Activated CD4-positive, CD25-positive, alpha-beta regulatory T cell treated with anti-CD3 and anti-CD28 coated beads, Interleukin-2, amount 50 U/mL, for 72 hours (primary cell): ENCODE measurements at places on chromosomes 6 and 20.

- DNase-seq, result no peak
Measured at GRCh38 chr20:59515013-59515905, 89.1 kb upstream of the PHACTR3 start.

DNA sequence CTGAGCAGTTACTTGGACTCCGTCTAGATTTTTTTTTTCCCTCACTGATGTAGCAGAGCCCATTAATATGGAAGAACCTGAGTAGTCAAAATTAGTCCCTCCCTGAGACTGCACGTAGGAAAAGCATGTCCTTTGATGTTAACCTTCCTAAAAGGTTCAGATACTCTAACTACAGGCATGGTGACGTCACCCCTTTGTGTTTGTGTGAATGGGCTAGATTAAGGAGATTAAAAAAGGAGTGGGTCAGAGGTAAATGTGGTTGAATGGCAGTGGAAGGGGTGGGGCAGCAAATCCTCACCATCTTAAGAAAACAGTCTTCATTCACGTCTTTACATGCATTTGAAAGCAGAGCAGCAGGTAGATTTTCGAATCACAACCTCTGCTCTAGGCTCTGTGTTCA, 521.1 kb downstream of the TFAP2B start:
- DNase-seq, result no peak

DNA sequence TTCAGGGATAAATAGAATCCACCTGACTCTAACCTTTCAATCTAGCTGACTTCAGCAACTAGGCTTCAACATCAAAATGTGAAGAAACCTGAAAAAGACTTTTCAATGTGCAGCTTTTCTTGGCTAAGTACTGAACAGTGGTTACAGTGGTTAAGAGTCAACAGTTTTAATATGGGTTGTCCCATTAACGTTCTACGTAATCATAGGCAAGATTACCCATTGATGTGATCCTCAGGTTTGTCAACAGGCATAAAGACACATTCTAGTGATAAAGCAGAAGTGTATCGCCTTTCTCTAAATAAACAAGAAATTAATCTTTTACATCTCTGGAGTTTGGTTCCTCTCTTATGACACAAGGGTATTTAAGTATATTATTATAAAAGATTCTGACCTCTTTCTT, 154.1 kb upstream of the RUNX2 start:
- no peak for DNase-seq

GRCh38 chr6:84568971-84569370, 195.4 kb downstream of the TBX18 start:
- no peak for DNase-seq

DNA sequence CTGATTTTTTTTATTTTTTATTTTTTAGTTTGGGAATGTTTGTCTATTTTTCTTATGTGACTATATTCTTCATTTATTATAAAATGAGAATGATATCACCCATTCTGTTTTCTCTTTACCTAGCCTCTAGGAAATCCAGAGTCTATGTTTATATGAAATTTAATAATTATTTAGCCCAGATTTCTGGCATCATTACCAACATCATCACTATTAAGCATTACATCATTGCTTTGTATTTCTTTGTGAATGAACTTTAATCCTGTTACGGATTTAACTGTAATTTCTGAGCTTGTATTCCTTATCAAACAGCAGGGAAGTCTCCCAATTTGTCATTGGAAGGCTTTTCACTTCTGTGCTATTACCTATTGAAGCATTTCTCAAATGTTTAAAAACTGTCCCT, 72.7 kb upstream of the NOX3 start:
- DNase-seq, result no peak

DNA sequence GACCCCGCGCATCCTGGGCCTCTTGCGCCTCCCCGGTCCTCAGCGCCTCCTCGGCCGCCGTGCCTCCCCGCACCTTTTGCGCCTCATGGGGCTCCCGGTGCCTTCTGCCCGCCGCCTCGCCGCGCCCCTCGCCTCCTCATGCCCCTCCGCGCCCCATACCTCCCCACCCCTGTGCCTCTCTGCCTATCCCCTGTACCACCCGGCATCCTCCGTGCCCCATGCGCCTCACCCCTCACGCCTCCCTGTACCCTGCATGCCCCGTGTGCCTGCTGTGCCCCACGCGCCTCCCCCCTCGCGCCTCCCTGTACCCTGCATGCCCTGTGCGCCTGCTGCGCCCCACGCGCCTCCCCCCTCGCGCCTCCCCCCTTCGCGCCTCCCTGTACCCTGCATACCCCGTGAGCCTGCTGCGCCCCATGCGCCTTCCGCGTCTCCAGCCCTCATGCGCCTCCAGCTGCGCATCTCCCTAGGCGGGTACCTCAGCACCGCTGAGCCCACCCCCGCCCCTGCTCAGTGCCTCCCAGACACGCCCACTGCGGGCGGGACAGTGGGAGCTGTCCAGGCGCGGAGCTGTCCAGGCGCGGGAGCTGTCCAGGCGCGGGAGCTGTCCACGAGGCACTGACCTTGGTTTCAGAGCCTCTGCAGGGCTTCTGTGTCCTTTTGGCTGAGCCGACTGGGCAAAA, 37.1 kb downstream of the IGF2R start:
- DNase-seq, result no peak

- no peak for DNase-seq
Measured at GRCh38 chr6:149055195-149055899, 262.2 kb upstream of the TAB2 start.

- DNase-seq, result no peak
Measured at GRCh38 chr6:137881522-137881886, 14.4 kb downstream of the TNFAIP3 start.

DNA sequence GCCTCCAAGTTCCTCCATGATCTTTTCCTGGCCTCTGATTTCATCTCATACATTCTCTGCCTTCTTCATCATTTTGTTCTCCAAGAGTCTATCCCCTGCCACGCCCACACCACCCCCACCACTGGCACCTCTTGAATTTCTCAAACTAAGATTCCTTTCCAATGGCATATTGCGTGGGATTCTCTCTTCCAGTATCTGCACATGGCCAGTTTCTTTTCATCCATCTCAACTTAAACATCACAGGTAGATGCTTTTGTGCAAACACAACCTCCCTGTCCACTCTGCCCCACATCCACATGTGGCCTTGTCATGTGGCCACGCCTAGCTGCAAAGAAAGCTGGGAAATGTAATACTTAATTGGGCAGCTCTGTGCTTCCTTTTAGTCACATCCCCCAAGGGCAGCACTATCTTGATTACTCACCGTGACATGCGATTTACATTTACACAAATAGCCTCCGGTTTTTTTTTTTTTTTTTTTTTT, 33.4 kb upstream of the ZMYND8 start:
- DNase-seq, result no peak

- DNase-seq, result no peak
Measured at GRCh38 chr20:11716239-11716944, 201.3 kb upstream of the BTBD3 start.

DNA sequence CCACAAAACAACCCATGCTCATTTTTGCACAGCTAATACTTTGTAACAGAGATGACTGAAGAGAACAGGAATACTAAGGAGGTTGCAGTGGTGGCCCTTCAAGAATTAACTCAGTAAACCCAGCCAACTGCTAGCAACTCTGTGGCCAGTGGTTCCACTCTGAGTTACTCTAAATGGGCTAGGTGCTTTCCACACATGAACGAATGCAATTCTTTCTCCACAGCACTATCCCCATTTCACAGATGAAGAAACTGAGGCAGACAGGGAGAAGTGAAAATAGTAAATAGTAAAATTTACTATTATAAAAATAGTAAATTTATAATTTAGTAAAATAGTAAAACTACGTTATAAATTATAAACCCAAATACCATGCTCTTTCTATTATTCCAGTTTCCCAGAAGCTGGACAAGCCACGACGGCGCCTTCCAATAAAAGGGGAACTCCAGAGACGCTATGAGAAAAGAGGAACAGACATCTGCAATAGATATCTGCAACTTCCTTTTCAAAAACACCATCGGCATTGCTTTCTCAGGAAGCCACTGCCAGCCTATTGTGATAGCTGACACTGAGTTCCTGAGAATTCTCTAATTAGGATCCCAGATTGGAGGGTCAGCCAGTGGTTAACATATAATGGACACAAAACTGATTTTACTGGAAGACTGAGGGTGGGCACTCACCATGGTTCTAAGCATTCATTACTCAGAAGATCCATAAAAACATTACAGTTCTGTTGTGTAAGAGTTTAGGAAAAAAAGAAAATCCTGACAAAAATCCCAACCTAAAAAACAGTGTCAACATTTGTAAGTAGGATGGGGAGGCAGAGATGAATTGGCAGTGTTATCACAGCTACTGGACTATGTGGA, 16.2 kb downstream of the FKBP1A start:
- DNase-seq, result no peak

DNA sequence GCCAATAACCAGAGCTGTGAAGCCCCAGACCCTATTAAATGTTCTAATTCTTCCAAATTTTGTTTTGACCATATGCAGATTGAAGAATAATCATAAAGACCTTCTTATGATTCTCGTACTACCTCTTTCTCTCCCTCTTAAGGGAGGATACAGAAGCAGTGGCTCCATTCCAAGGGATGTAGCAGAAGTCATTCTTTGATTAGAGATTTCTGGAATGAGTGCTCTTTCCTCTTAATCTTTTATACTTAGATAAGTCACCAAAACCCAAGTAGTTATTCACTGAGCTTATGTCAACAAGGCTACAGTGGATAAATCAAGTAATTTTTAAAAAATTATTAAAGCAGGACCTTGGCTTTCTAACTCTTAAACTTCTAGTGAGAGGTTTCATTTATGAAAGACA, 266.0 kb upstream of the STXBP5 start:
- no peak for DNase-seq

DNA sequence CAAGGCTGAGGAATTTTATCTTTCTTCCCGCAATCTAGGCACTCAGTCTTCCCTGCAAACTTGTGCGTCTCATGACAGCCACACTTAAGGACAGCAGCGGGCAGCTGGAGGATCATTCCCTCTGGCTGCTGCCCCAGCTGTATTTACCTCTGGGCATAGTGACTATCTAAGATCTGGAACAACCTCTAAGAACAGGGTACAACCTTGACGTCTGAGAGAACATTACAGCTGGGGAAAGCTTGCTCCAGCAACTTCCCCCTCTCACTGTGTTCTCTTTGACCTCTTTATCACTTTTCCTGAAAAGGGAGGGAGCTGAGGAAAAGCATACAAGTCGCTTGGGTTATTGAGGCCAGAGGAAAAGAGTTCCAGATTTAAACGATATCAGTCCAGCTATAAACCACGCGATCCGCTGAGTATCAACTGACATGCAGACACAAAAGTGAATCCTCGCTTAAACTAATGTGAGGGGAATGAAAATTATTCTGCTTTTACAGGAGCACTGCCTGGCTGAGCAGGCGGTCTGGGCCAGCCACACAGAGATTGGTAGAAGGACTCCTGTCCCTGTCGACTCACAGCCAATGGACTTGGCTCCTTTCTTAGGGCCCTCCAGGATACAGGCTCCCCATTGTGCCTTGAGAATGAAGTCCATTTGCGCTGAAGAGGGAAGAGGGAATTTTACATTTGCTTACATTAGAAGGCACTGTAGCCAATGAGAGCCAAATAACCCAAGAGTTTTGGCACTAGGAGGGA, 153.3 kb downstream of the QRSL1 start:
- no peak for DNase-seq

GRCh38 chr6:78578430-78578829, 288.9 kb upstream of the IRAK1BP1 start:
- DNase-seq, result no peak

DNA sequence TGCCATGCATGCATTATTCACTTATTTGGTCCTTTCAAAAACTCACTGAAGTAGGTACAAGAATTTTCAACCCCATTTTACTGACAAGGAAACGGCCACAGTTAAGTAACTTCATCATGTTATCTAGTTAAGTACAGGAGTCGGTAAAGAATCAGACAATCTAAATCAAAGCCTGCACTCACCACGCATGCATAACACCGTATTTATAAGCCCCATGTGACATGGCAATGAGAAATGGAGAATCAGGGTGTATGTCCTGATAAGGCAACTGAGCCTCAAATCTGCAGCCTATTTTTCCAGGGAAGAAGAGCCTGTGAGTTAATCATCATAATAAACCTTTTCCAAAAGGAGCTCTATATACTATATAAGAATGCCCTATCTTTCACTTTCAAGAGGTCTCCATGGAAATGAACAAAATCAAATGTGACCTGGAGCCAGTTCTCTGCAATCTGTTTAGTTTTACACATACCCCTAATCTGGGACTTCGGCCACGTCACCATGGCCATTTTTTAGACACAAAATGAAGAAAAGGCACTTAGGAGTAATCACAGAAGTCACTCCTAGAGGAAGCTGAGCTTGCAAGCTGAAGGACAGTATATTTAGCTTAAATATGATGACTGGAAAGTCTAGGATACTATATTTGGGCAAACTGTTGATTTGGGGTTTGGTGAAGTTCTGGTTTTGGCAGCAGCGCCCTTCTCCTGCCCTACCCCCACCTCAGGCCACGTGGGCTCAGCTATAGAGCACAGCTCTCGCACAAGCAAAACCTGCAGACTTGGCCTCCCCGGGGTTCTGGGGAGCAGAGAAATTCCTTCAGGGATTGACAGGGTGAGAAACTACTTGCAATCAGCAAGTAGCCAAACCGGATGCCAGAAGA, 19.2 kb downstream of the TRAM2 start:
- DNase-seq, result no peak

GRCh38 chr6:16369989-16370388, 131.6 kb downstream of the GMPR start:
- DNase-seq, result no peak
